ENCODE measurements at places on chromosomes 4 and X.

GRCh38 chr4:147943159-147943638, 211.3 kb downstream of the ARHGAP10 start:
- DNase-seq = no peak

GRCh38 chrX:110665223-110666002, 130.2 kb downstream of the CHRDL1 start:
- no peak for DNase-seq

DNA sequence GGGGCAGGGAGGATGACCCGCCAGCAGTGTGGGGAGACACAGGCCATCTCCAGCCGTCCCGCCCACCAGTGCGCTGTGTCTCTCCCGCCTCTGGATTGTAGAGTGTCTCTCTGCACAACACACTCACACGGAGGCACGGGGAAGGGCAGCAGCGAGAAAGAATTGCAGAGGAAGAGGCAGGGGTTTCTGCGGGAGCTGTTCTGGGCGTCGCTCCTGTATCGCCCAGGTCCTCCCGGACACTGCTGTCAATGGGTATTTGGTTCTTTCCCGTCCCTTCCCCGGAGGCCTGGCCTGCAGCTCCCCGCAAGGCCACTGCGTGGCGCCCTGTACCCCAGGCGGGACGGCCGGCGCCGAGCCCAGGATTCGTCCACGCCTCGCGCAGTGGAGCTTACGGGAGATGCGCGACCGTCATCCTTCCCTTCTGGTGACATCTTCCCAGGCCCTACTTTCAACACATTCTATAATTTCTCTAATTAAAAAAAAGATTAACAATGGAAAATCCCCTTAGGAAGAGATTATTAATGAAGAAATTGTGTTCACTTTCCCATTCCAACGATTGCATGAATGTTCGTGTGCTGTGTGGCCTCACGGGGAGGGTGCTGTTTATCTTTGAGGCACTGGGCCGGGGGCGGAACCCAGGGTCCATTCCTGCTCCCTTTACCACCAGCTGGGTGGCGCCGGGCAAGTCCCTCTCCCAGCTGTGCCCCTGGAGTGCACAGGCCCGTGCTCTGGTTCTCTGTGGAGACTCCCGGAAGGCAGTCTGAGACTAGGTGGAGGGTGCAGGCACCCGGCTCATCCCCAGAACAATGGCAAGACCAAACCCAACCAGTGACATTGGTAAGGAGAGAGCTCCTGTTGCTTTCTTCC, 95.7 kb downstream of the CPZ start:
- DNase-seq = no peak

DNA sequence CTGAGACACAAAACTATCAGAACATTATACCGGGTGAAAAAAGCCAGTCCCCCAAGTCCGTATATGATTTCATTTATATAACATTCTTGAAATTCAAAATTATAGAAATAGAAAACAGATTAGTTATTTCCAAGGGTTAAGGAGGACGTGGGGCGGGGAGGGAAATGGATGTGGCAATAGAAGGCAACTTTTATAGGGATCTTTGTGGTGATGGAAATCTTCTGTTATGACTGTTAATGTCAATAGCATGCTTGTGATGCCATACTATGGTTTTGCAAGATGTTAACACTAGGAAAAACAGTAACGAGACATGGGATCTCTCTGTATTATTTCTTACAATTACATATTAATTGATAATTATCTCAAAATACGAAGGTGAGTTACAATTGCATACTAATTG, 96.4 kb downstream of the LNX1 start:
- DNase-seq = no peak

- DNase-seq = no peak
Measured at GRCh38 chrX:68920561-68920960, 91.7 kb downstream of the EFNB1 start.

DNA sequence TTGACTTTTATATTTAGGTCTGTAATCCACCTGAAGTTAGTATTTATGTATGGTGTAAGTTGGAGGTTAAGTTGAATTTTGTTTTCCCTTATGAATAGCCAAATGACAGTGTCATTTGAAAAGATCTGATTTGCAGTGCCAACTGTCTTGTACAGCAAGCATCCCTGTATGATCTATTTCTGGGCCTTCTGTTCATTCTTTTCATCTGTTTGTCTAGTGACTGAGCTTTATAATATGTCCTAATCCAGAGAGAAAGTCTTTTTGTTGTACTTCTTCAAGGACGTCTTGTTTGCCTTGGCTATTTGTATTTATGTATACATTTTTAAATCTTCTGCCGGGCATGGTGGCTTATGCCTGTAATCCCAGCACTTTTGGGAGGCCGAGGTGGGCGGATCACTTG, 39.6 kb downstream of the CDKL5 start:
- DNase-seq = no peak

- no peak for DNase-seq
Measured at GRCh38 chr4:185591679-185592141, 56.4 kb upstream of the PDLIM3 start.

Data from vagina (tissue), 2 donors.